ENCODE measurements at places on chromosomes 5 and 9. TPM values are rescaled to one million over a fixed set of nuclear protein-coding genes. Genes with fewer than 3 reads are reported as not detected.

DNA sequence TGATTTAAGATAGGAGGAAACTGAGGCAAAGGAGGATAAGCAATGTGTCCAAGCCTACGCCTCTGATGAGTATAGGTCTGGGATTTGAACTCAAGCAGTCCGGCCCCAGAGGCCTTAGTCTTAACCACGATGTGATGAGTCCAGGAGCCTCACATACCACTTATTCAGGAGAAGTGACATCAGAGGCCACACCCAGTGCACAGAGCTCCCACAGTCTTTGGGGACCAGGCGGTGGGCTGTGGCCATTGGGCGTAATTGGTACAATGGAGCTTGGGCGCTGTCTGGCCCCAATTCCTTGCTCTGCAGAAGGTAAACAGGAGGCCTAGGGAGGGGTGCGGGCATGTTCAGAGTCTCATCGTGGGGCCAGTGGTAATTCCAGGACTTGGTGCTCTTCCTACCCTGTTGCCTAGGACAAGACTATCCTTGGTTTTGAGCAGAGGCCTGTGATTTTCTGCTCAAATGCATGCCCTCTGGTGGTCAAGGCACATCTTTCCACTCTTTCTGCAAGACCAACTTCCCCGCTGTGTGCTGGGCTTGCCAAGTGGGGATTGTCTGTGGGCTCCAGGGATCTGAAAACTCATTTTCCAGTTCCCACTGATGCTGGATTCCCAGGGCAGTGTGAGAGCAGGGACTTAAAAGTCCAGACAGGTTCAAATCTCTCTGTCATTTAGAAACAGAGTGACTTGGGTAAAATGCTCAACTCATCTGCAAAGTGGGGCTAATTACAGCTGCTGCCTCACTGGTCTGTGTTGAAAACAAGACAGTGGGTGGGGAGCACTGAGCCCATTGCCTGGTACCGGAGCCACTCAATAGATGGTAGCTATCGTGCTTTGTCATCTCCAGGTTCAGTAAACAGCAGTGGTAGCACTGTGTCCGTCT lies 15.8 kb downstream of the NDST1 start:
- DNase-seq, result peak; percentile 45
- H3K36me3 ChIP-seq, result no peaks in the 10 kb centered on the region
- peaks cover 26% of the 10 kb centered on the region for H3K4me1 ChIP-seq
- H3K27ac ChIP-seq, result peak overlapping the region; percentile 80
- no peaks in the 10 kb centered on the region for H3K27me3 ChIP-seq
- H3K4me3 ChIP-seq, result no peak overlapping the region

- no peak for DNase-seq
- no peaks in the 10 kb centered on the region for H3K27me3 ChIP-seq
- H3K27ac ChIP-seq, result peak overlapping the region; percentile 50
- no peaks in the 10 kb centered on the region for H3K36me3 ChIP-seq
- no peak overlapping the region for H3K4me3 ChIP-seq
- peaks cover 3% of the 10 kb centered on the region for H3K4me1 ChIP-seq
Measured at GRCh38 chr5:100828071-100828897, 74.8 kb downstream of the ST8SIA4 start.

DNA sequence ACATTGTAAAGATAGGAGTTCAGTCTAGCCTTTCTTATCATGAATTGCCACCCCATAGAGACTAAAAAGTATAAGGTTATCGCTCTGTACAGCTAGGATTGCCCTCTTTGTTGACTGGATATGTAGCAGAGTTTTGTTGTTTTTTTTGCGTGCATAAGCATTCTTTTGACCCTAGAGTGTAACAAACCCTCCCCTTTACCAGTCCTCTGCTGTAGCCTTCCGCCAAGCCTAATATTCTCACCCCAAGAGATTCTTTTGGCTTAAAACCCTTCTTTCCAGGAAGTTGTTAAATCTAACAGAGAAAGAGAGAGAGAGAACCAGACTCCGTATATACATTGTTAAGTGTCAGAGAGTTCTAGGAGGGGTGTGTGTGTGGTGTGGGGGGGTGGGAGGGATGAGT lies 113.9 kb downstream of the FGF1 start:
- no peak overlapping the region for H3K4me3 ChIP-seq
- H3K27ac ChIP-seq, result no peak overlapping the region
- H3K4me1 ChIP-seq, result peaks cover 12% of the 10 kb centered on the region
- no peak for DNase-seq
- H3K36me3 ChIP-seq, result no peaks in the 10 kb centered on the region

- no peaks in the 10 kb centered on the region for H3K27me3 ChIP-seq
- H3K4me1 ChIP-seq, result peaks cover 16% of the 10 kb centered on the region
- H3K36me3 ChIP-seq, result peaks cover 28% of the 10 kb centered on the region
- no peak for DNase-seq
Measured at GRCh38 chr5:40774623-40775022, 18.9 kb upstream of the TTC33 start.

Gene FGF18
- total RNA-seq, result 0.32 TPM

DNA sequence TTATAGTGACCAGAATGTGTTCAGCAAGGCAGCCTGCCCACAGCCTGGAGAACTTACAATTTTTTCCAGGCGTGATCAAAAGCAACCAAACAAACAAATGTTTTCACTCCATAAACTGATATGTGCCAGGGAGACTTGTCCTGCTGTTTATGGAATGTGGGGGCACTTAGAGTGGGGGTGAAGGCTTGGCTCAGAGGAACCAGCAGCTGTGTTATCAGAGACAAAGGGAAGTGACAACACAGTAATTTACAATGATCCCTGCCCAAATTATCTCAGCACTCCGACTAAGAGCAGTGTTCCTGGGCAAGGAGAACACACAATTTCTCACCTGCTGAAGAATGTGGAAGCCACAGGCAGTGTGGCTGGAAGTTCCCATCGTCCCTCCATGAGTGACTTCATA lies 429.1 kb upstream of the IRX4 start:
- no peaks in the 10 kb centered on the region for H3K4me1 ChIP-seq
- DNase-seq, result no peak
- H3K36me3 ChIP-seq, result no peaks in the 10 kb centered on the region
- no peaks in the 10 kb centered on the region for H3K27me3 ChIP-seq

DNA sequence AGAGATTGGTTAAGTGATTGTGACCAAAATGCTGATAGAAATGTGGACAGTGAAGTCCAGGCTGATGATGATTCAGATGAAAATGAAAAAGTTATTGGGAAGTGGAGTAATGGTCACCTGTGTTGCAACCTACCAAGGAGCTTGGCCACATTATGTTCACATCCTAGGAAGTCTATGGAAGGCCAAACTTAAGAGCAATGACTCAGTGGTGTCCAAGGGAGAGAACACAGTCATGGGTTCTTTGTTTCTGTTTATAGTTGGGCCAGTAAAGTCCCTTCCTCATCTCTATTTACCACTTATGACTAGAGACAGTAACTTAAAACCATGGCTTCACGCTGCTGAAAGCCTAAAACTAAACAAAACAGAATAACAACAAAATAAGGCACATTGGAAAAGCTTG lies 555.3 kb upstream of the DAB2 start:
- no peak overlapping the region for H3K27ac ChIP-seq
- H3K4me1 ChIP-seq, result no peaks in the 10 kb centered on the region
- no peak for DNase-seq
- H3K4me3 ChIP-seq, result no peak overlapping the region

DNA sequence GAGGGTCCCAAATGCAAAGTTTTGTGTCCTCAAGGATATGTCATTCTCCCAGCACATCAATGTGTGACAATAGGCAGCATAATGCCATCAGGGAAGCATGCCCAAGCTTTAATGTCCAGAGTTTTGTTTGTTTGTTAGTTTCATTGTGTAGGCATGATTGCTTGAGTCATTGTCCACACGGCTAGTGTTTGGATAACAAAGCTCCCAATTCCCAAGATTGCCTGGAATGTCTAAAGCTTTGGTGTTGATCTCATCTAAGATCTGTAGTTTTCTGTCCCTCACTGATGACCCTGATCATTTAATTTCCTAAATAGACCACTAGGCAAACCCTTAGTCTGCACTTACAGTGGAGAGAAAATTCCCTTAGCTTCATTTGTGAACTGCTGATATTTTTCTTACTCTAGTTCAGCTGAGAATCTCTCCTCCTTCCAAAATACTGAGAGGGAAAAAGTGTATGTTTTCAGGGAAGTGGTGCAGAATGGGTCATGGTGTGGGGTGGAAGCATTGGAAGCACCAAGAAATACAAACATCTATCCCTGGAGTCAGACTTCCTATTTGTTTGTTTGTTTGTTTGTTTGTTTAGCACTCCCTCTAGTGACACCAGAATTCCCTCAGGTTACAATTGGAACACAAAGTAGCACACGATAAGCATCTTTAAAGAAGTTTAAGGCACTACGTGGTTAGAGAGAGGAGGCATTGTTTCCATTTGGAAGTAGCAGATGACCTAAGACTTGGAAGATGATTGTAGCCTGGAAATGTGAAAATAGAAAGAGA lies 127.1 kb downstream of the PRDM6 start:
- DNase-seq, result no peak
- no peaks in the 10 kb centered on the region for H3K36me3 ChIP-seq
- no peaks in the 10 kb centered on the region for H3K4me1 ChIP-seq
- H3K4me3 ChIP-seq, result no peak overlapping the region
- no peaks in the 10 kb centered on the region for H3K27me3 ChIP-seq

DNA sequence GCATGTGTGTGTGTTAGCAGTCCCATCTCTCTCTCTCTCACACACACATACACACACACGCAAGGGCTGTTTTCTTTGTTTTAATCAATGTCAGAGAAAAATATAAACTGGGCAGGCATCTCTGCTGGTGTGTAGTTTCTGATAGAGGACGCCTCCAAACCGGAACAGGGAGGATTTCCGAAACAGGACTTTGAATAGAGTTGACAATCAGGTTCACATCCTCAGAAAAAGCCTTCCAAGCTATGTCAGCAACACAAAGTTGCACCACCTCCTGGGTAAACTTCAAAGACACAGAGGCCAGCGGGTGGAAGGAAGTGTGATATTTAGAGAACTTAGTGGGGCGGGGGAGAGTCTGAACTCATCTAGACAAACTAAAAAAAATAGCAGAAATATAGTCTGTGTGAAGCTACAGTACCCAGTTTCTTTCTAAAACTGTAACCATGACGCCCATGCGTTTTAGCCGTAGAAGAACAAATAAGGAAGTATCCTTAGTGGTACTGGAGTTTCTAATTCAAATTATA lies 1.2 kb downstream of the ST8SIA4 start:
- peak; percentile 53 for DNase-seq
- H3K4me3 ChIP-seq, result no peak overlapping the region
- H3K27ac ChIP-seq, result peak overlapping the region; percentile 76
- H3K4me1 ChIP-seq, result no peaks in the 10 kb centered on the region
- H3K27me3 ChIP-seq, result peaks cover 48% of the 10 kb centered on the region

DNA sequence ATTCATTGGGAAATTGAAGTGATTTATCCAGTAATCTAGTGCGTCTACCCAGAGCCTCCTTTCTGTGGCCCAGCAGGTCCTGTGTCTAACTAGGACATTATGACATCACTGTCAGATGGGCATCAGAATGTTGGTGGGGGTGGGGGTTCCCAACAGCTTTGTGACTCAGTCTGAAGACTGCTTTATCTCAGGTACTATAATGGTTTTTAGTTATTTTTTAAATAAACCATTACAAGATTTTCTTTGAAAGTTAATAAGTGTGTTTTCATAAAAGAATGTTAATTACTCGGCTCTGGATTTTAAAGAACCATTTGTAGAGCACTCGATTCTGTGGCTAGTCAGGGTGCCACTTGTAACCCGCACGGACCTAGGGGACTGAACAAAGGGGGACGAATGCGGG lies at the start of gene EQTN:
TSS of gene EQTN (minus strand) at position 101 of the 400 bp plus-strand sequence. CDS start at position 6, 95 bp downstream.
- no peak within 1 kb of the TSS for H3K27ac ChIP-seq
- no peak within 1 kb of the TSS for H3K4me3 ChIP-seq
- no peaks in the 10 kb centered on the region for H3K4me1 ChIP-seq
- no peaks in the 10 kb centered on the region for H3K36me3 ChIP-seq

Gene PRLR
- 4.9 TPM for total RNA-seq

DNA sequence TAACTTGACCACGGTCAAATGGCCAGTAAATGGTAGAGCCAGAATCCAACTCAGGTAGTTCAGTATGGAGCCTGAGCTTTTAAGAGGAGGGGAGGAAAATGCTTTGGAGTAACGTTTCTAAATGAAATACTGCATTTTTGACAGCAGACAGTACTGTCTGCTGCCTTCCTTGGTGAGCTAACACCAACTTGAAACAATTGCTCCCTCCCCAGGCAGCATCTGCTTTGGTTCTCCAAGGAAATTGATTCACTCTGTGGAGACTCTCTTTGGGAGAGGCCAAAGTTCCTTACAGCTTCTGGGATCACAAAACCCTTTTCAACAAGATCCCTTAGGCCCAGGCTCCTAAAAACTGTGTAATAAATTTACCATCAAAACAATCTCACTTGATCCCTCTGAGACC lies 75.2 kb upstream of the SSBP2 start:
- DNase-seq, result no peak
- H3K27ac ChIP-seq, result no peak overlapping the region
- no peaks in the 10 kb centered on the region for H3K36me3 ChIP-seq
- H3K4me3 ChIP-seq, result no peak overlapping the region
- H3K27me3 ChIP-seq, result no peaks in the 10 kb centered on the region

Gene RMI1
- total RNA-seq, result 7.9 TPM

Gene SLC9A3
- 143 TPM for total RNA-seq

Gene MARVELD2
- total RNA-seq, result 20.6 TPM

DNA sequence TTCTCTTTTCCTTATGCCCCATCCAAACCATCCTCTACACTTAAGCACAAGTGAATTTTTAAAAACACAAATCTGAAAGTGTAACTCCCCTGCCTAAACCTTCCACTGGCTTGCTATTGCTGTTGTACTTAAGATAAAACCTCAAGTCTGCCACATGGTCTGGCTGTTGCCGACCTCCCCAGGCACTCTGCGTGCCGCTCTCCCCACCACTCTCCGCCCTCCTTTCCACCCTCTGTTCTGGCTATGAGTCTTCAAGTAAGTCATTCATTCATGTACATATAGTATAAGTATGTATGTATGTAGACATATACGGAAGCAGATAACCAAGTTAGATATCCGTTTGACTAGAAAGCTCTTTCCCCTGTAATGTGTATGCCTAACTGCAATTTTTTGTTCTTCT lies 94.7 kb upstream of the ANKRD55 start:
- DNase-seq, result no peak
- no peak overlapping the region for H3K4me3 ChIP-seq
- H3K27me3 ChIP-seq, result no peaks in the 10 kb centered on the region
- no peak overlapping the region for H3K27ac ChIP-seq
- H3K36me3 ChIP-seq, result no peaks in the 10 kb centered on the region

DNA sequence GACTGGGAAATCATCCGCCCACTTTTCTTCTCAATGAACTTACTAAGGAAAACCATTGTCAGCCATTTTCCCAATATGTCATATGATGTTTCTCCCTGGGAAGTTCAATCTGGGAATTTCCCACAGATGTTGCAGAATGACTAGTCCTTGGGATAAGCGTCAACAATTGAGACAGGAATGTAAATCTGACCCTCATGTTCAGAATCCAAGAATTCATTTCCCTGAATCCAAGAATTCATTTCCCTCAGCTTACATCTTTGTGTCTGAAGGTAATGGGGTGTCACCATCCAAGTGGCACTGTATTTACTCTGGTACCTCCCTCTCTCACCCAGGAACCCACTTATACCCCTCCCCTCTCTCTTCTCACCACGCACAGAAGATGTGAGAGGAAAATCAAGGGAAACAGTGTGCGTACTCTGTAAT lies 7.4 kb downstream of the KLF9 start:
- peak overlapping the region; percentile 82 for H3K27ac ChIP-seq
- H3K4me3 ChIP-seq, result peak overlapping the region; percentile 24
- DNase-seq, result no peak
- H3K27me3 ChIP-seq, result no peaks in the 10 kb centered on the region

Gene SPINK13
- not detected for total RNA-seq

Data from transverse colon (tissue), 4 donors.